ENCODE measurements at places on chromosomes 1 and 21.

- no peak for DNase-seq
These were observed 105.0 kb downstream of the CD247 start for GRCh38 chr1:167413328-167413727.

GRCh38 chr1:227482023-227482299 lies 81.4 kb upstream of the ZNF678 start:
- no peak for DNase-seq

- DNase-seq, result no peak
These were observed 424.5 kb upstream of the DAB1 start for GRCh38 chr1:57848406-57848805.

DNA sequence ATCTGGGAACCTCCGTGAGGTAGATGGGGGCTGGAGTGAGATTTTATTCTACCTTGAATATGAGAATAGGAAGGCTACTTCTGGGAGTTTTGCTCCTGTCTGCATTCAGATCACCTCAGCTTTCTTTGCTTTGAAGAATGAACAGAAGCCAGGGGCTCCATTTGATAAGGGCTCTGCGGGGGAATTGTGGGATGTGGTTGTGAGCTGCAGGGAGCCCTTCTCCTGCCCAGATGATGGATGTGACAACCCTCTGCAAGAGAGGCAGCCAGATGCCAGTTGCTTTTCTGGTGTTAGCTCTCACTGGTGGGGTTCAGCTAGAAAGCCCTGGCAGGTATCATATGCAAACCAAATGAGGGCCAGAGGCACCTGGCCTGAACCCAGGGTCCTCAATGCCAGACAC lies 21.5 kb downstream of the IER5 start:
- no peak for DNase-seq

GRCh38 chr21:39863111-39863510 lies 4.1 kb upstream of the PCP4 start:
- no peak for DNase-seq

DNA sequence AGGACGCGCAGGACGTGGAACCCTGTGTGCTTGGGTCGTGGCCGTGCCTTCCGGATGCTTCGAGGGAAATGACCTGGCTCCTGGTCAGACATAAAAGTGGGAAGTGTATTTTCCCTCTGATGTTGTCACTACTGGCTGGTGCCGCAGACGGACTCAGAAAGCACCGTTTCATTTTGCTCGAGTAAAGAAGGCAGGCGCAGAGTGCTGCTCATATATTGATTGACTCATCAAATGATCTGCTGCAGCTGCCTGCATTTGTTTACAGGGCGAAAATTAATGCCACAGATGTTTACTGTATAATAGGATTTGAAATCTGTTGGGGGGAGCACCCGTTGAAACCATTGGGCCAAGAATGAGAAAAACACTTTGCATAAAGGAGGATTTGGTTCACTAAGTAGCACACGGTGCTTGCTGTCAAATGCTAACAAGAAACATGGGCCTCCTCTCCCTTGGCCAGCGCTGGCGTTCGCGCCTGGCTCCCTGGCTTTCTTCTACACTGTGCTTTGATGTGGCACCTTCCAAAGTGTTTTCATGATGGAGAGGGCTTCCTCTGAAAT lies 365.5 kb downstream of the CAMTA1 start:
- no peak for DNase-seq

DNA sequence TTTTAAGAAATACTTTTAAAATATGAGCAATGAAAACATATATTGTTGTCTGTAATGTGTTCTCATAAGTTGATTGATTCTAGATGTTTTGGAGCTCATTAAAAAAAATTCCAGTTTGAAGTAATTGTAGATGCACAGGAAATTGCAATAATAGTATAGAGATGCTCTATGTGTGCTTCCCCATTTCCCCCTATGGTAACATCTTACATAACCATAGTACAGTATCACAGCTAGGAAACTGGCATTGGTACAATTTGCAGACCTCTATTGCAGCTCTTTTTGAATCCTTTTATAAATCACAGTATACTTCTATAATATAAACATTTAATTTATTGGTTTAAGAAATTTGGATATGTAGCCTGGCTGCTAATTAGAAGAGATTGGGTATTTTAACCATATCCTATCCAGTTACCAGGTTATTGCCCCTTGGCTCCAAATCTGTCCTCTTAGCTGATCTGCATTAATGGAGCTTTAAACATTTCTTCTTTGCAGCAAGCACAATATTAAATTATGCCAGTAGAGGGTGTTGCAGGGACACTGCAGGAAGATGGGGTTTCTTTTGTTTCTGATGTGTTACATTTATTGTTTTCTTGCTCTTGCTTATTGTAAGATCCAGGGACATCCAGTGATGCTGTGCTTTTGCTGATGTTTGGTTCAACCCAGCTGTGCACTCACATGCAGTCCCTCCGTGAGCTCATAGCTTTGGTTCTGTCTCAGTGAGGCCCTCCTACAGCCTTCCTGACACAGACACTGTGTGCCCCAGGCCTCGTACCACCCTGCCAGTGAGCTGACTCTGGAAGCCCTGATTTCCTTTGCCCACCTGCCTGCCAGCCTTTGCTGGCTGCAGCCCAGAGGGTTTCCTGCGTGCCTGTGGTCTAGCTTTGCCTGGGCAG lies 103.3 kb downstream of the RABGAP1L start:
- peak; percentile 80 for DNase-seq

- DNase-seq, result no peak
These were observed 3.7 kb downstream of the TARBP1 start for GRCh38 chr1:234475167-234475793.

GRCh38 chr1:221729771-221730330 lies 12.0 kb downstream of the DUSP10 start:
- DNase-seq, result no peak

- DNase-seq, result no peak
These were observed 128.5 kb downstream of the DNM3 start for GRCh38 chr1:171969813-171970212.

- DNase-seq, result no peak
These were observed 106.1 kb upstream of the RUNX3 start for GRCh38 chr1:25036117-25036546.

GRCh38 chr21:34734696-34735095 lies 65.9 kb downstream of the CLIC6 start:
- DNase-seq, result no peak

DNA sequence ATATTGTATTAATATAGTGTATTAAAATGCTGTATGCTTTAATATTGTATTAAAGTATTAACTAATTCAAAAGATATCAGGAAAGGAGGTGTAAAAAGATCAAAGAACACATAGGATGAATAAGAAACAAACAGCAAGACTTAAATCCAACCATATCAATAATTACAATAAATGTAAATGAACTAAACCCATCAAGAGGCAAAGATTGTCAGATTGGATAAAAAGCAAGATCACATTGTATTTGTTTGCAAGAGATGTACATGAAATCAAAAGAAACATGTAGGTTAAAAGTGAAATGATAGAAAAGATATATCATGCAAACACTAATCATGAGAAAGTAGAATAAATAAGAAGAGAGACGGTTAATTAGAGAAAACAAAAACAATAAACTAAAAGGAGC lies 34.1 kb upstream of the RAB3GAP2 start:
- no peak for DNase-seq

DNA sequence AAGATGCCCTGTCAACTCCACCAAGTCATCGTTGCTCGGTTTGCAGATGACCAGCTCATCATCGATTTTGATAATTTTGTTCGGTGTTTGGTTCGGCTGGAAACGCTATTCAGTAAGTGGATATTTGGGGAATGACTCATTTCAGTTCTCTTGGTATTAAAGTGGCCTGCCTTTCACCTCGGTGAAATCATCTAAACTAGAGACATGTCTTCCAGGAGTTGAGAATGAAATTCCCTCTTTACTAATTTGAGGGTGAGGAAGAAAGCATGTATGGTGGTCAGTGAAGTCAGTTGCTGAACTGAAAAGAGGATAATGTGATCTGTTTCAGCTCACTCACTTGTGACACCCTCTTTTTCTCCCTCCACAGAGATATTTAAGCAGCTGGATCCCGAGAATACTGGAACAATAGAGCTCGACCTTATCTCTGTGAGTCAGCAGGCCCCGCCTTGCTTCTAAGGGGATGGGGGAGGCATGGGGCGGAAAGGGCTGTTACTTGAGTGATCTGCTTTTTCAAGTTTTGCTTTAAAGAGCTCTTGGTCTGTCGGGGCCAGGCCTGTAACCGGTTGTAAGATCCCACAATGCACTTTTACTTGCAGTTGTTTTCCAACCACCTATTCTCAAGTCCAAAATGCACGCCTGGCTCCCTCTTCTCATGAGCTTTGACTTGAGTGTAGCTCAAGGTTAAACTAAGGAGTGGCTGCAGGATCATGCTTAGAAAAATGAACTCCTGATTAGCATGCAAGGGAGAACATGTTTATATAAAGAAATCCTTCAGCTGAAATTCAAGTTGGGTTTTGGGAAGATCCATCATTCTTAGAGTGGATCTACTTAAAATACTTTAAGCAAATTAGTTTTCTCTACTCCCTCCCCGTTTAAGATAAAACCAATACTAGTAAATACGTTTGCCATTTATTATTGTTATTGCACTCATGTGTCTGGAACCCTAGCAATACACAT lies 59.8 kb downstream of the CAPN2 start:
- DNase-seq, result peak; percentile 25

DNA sequence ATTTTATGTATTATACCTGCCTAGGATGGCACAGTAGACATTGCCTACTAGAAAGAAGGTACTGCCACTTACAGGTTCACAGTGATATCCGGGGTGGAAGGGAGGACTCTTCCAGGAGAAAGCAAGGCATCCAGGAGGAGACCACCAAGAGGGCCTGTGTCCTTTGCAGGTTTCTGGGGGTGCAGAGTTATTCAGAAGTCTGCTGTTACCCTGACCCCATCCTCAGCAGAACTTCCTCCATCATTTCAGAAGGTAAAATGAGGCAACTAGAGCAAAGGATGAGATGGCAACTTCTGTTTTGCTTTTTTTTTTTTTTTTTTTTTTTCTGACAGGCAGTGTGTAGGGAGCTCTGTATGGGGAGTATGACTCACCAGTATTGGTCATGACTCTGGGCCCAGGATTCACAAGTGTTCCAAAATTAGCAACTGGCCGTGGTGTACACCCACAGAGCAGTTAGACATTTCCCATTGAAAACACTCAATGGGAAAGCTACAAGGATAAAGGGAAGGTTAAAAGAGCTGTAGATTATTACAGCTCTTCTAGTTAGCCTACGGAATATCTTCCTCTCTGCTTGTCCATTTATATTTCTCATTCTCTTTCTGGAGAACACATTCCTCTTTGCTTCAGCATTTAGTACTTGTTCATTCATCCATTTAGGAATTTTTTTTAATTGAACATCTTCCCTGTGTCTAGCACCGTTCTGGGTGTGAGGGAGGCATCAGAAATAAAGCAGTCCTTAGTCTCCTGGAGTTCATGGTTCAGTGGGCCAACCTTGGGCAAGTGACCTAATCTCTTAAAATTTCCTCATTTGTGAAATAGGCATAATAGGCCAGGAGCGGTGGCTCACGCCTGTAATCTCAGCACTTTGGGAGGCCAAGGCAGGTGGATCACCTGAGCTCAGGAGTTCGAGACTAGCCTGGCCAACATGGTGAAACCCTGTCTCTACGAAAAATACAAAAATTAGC lies 50.5 kb upstream of the PPP2R5A start:
- peak; percentile 88 for DNase-seq

DNA sequence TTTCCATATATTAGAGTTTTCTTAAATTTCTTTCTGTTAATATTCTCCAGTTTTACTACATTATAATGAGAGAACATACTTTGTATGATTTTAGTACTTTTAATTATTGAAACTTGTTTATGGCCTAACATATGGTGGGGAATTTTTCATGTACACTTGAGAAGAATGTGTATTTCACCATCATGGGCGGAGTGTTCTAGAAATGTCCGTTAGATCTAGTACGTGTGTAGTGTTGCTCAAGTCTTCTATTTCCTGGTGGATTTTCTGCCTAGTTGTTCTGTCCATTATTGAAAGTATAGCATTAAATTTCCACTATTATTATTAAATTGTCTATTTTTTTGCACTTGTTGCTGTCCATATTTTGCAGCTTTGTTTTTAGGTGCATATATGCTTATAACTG lies 64.0 kb upstream of the RGS21 start:
- no peak for DNase-seq

DNA sequence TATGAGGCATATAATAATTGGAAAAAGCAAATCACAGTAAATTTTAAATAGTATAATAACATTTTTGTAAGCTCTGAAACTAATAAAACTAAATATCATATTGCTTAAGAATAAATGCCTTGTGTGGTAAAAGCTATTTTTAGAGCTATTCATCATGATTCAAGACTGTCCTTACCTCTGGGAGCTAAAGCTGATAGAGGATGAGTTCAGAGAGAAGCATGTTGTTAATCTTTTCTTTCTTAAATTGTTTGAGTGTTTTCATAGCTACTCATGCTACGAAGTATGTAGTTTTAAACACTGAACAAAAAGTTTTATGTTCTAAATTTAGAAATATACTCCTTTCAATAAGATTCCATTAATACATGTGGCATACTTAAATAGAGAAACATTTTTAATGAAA lies 30.5 kb downstream of the IFI16 start:
- no peak for DNase-seq

DNA sequence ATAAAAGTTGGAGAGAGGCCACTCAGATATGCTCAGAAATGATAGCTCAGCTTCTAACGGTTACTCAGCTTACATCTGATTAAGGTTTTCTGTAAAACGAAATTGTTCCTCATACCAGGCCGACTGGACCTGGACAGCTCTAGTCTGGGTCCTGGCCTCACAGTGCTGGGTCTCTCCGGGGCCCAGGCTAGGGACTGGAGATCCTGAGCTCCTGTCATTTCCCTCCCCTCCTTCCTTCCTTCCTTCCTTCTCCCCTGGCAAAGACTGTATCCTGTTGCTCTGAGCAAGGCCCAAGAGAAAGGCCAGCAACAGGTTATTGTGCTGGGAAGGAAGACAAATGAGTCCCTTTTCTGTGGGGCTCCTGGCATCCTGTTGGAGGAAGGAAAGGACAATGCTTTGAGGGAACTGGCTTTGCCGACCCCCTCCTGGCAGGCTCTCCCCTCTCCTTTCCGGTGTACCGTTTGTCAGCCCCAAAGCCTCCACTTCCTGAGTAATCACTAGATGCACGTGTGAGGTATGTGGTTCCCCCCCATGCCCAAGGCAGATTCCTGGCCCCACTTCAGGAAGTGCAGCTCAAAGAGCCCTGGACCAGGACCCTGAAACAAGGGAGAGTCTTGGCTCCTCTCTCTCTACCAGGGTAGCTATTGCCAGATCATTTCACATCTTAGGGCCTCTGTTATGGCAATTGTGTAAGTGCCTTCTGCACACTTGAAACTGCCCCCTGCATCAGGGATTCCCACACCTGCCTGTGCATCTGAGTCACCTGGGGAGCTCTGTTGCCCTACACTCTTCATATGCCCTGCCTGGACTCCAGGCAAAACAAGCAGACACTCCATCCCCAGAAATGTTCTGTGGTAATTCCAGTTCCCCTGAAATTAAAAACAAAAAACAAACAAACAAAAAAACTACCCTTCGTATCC lies 212.7 kb upstream of the FGGY start:
- DNase-seq, result no peak

GRCh38 chr1:70990469-70991253 lies 57.0 kb downstream of the PTGER3 start:
- no peak for DNase-seq
